ENCODE measurements at places on chromosomes 12 and 14.

DNA sequence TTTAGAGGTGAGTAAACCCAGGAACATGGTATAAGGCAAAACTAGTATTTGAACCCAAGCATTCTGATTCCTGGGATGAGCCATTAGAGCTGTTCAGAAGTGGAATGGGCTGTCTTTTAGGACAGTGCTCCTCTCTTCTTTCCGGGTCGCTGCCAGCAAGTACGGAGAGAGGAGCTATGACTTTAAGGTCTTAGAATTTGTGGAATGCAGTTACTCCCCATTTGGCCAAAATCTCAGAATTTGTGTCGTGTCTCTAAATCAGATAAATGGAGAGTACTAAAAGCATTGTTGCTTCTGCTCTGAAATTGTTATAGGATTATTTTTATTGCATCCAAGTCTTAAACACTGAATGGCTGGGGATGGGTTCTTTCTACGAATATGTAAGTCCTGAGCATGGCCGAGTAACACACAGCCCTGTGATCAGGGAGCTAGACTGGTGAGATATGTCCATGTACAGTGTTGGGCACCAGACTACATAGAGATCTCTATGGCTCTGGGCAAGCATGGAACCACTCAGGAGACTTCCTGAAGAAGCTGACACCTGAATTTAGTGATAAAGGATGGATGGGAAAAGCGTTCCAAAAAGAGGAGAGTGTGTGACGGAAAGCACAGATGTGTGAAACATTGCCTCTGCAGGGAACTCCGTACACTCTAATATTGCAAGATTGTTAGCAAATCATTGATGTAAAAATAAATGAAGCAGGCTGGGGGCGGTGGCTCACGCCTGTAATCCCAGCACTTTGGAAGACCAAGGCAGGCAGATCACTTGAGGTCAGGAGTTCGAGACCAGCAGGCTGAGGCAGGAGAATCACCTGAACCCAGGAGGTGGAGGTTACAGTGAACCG, 184.7 kb downstream of the SRGAP1 start:
- no peak for ATAC-seq

DNA sequence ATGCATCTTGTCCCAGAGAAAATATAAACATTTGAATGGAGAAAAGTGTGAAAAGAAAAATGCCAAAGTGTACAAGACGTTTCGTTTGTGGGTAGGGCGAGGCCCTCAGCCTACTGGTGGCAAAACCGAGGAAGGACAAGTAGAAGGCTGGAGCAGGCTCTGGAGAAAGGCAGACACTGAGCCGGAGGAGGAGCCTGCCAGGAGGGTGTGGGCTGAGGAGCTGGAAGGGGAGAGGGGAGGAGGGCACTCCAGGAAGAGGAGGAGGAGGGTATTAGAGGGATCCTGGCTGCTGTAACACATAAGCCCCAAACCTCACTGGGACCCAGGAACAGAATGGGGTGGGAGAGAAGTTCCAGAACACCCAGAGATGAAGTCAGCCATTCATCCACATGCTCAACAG, 47.7 kb downstream of the CLMN start:
- no peak for ATAC-seq

DNA sequence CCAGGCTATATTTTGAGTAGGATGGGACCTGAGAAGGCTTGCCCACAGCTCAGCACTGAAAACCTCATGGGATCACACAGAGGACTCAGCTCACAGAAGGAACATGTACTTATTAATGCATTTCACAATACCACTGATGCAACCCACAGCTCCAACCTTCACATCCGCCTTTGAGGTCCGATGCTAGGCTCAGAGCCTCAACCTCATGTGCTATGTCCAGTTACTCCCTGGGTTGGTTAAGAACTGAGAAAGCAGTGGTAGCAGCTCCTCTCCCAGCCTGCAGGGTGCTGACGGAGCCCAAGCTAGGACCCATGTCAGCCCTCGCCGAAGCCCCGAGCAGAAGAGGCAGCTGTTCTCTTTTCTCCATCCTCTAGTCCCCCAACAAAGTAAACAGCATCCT, 52.9 kb downstream of the SPTB start:
- ATAC-seq: no peak

GRCh38 chr14:96455588-96455987, 46.6 kb upstream of the PAPOLA start:
- no peak for ATAC-seq

DNA sequence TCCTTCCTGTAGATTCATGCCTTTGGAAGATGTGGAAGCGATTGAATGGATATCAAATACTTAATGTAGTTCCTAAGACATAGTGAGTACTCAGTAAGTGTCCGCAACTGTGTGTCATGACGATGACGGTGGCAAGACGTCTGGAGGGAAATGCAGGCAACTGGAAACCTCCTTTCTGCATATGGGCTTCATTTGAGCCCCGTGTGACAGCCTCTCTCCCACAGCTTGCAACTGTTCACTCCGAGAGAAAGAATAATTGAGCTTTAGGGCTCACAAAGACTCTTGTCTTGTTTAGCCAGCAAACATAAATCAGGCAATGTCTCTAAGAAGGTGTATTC, 6.9 kb downstream of the CFAP251 start:
- no peak for ATAC-seq

GRCh38 chr12:40587970-40588369, 104.3 kb upstream of the CNTN1 start:
- ATAC-seq: no peak

Data from stimulated activated memory B cell treated with anti-CD40 and anti-IgM and Interleukin-4, amounts not matched to agents 10 μg/mL and 1 μg/mL and 100 μg/mL, for 72 hours (primary cell).